ENCODE measurements at places on chromosomes 12 and 14.

DNA sequence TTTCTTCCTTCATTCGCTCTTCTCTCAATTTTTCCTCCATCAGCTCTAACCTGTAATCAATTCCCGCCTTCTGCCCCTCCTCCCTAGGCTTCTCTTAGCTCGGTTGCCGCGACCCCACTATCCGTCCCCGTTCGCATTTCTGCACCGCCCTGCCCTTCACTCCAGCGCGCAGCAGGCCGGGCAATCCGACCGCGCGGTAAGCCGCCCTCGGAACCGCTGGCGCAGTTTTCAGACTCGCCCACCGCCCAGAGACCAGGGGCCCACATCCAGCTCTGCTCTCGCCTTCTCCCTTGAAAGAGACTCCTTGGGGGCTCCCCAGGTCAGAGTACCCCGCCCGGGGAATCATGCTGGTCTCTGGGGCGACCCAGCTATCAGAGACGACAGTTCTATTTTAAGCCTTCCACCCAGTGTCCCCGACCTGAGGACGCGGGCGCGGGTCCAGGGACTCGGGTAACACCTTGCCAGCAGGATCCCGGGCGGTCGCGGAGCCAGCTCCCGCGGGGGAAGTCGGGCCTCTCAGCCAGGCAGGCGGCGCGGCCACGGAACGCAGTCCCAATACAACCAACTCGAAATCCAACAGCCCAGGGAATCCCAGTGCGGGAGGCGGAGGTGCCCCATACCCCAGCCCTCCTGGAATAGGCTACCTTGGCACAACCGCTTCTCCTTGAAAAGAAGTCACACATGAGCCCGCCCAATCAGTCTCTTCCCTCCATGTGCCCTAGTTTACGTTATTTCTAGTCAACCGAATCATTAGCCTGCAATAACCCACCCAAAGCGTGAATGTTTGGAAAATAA, 5.7 kb upstream of the SLC38A4 start:
- DNase-seq: no peak

- DNase-seq: no peak
Observed at GRCh38 chr14:24920265-24921075, 129.5 kb downstream of the STXBP6 start.

DNA sequence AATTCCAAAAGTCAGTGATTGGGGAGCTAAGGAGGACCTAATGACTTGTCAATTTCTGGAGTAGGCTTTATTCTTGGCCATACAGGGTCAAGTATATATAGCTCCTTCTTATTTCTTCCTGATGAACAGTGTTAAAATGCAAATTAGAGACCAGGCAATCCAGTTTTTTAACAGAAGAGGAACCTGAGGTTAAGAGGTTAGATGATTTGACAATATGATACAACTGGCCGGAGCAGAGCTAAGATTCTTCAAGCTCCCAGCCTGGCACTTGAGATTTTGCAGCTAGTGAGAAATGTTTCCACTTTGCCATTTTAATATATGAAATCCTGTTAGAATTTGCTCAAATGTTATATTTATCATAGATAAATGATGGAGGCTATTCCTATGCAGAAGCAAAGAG, 204.0 kb downstream of the SSPN start:
- DNase-seq: no peak

DNA sequence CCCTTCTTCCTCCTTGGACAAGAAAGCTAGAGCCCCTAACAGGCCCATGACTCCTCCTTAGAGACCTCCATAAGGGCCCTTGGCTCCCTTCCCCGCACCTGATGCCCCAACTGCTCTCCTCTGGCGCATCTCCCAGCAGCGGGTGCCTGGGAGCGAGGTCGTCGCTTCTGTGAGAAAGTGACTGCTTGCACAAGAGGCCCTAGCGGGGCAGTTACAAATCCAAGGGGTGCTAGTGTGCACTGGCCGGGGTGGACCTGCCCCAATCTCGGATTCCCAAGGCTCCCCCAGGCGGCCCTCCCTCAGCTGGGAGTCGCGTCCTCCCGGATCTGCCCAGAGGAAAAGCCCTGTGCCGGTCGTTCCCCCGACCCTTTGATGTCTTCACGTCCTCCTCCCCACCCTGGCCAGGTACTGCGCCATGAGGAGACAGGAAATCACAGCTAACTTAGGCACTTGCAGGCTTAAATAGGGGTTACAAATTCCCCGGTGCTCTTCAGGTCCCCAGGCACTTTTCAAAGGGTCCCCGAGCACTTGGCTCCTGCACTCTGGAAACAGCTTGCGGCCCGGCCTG, 2.8 kb downstream of the NKX2-8 start:
- no peak for DNase-seq

DNA sequence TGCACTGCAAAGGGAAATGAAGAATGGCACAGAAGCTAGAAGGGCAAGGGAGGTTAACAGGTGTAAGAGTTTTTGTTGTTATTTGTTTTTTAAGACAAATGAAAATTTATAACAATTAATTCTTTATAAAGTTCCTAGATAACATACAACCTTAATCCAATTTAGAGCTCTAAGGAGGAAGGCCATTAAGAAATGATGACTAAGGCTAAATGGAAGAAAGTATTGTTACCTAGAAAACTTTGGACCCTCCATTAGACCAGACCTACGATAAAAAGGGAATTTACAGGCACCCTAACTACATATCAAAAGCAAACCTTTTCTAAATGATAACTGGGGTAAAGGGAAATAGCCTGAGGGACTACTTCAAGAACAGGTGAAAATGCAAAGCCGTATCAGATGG, 130.8 kb downstream of the PRKD1 start:
- no peak for DNase-seq

- DNase-seq: no peak
Observed at GRCh38 chr12:68915055-68915454, 17.9 kb downstream of the CPM start.

- DNase-seq: no peak
Observed at GRCh38 chr12:111314953-111315539, 53.8 kb downstream of the PHETA1 start.

DNA sequence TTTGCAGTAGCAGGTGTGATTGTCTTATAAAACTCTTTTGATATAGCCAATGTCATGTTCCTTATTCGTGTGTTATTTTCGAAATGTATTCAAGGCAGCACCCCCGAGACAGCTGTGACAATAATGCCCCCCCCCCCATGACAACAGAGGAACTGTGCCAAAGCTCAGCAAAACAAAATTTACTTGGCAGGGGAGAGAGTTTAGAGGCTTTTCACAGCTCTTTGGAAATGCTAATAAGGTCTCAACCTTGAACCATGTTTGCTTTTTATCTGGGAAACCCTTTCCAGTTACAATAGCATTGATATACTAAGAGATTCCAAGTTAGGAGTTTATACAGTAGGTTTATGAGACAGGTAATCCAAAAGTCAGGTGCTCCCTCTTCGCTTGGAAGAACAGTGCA, 56.4 kb upstream of the USP44 start:
- no peak for DNase-seq

DNA sequence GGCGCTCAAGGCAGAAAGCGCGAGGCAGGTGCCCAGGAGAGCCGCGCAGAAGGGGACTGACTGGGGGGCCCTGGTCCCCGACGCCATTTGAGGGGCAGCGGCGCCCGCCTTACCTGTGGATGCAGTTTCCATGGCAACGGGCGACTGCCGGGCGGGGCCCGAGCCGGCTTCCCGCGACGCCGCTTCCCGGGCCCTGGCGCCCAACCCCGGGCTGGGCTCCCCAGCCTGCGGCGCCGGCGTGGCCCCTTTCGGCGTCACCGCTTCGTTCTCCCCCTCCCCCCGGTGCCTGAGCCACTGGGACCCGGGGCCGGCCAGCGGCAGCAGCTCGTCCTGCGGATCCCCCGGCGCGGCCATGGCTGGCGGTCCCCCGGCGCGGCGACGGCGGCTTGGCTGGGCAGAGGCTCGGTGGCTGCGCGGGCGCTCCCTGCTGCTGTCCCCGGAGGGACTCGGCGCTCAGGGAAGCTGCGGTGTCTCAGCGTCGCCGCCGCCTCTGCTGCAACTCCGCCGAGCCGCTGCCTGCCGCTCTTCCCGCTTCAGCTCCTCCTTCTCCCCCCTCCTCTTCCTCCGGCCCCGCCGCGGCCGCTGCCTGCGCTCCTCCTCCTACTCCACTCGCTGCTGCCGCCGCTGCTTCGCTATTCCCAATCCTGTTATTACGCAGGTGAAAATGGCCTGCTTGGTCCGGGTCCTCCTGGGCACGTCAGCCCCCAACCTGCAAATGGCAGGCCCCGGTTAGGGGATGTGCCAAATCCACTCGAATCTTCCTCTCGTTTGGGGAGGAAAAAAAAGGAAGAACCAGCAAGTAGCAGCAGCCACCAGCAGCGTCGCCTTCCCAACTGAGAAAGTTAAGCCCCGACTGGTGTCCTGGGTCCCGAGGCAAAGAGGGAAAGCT, at the start of gene RTN1:
Gene RTN1, minus strand, starts transcription at position 500 of the 889 bp plus-strand sequence. Its CDS starts 146 bp downstream, at position 354.
- no peak for DNase-seq

GRCh38 chr14:104930526-104931303, 6.0 kb downstream of the PLD4 start:
- no peak for DNase-seq

- DNase-seq: no peak
Observed at GRCh38 chr14:61560323-61560722, 135.0 kb upstream of the HIF1A start.
